ENCODE measurements at places on chromosomes 16 and 17.

- no peak for DNase-seq
Observed at GRCh38 chr17:33164169-33164881, 128.8 kb downstream of the ASIC2 start.

- no peak for DNase-seq
Observed at GRCh38 chr17:16943541-16944333, 28.2 kb downstream of the TNFRSF13B start.

GRCh38 chr16:62283-62967 is 8.8 kb downstream of the SNRNP25 start:
- no peak for DNase-seq

DNA sequence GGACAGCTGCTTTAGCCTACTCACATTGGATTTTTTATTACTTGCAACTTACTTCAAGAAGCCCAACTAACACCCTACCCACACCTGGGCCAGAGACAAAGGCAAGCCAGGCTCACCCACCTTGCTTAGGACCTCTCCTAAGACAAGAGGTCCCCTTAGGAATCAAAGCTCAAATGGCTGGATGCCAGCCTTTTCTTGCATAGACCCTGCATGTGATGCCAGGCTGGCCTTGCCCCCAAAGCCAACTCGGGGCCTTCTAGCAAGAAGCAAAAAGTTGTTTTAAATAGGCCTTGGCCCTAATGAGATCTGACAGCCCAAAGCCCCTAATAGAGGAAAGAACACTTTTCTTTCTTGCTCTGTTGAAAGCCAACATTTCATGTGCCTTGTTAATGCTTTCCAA is 20.7 kb downstream of the GPRC5B start:
- DNase-seq, result no peak

- no peak for DNase-seq
Observed at GRCh38 chr16:31696968-31697743, 169.5 kb downstream of the AHSP start.

DNA sequence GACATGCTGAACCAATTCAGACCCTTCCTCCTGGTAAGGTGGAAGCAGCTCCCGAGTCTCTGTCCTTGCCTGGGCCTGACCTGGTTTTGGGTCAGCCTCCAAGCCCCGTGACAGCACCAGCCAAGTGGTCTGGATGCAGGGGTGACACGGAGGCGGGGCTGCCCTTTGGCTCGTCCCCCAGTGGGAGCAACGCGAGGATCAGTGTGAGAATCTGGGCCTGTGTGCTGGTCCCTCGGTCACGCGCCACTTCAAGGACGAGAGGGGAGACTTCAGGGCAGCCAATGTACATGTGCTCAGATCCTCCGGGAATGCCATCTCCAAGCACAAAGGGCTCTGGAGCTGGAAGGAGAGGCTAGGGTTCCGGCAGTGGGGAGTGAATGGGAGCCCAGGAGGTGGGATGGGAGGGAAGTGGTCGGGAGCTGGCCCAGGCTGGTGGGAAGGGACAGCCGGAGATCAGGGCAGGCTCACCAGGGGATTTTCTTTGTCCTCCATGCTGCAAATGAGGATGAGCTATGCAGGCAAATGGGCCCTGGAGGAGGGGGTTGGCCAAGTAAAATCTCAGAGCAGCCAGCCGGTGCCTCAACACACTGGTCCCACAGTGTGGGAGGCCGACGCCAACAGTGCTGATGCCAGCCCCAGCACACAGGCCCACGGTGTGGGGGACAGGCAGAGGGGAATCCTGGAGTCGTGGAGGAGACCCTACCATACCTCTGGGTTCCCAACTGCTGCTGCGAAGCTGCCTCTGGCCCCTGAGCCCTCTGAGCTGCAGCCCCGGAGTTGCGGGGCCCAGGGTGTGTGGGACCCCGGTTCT is 4.2 kb upstream of the NDRG4 start:
- no peak for DNase-seq

- no peak for DNase-seq
Observed at GRCh38 chr17:33642002-33642401, 348.9 kb upstream of the ASIC2 start.

- no peak for DNase-seq
Observed at GRCh38 chr16:62036101-62036801, at the start of gene CDH8. Gene CDH8 (minus strand): TSS chr16:62036438. CDS start chr16:62021403, 15,035 bp downstream.

GRCh38 chr16:47644166-47644565 is 183.0 kb downstream of the PHKB start:
- no peak for DNase-seq

GRCh38 chr17:57946798-57947358 is 8.3 kb downstream of the CUEDC1 start:
- no peak for DNase-seq

DNA sequence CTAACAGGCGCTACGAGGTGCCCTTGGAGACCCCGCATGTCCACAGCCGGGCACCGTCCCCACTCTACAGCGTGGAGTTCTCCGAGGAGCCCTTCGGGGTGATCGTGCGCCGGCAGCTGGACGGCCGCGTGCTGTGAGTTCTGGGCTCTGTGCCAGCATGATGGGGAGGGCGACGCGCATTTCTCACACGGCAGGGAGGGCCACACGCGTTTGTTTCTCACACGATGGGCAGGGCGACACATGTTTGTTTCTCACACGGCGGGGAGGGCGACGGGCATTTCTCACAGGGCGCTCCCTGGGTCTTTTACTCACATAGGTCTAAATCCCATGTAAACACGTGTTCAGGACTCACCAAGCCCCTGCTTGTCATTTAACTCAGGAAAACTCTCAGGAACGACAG is 4.4 kb downstream of the GAA start:
- DNase-seq, result no peak

GRCh38 chr16:75464122-75464918 is at the start of gene TMEM170A:
Gene TMEM170A (minus strand): TSS chr16:75464689. CDS start chr16:75464600, 89 bp downstream.
- DNase-seq, result peak; percentile 51

DNA sequence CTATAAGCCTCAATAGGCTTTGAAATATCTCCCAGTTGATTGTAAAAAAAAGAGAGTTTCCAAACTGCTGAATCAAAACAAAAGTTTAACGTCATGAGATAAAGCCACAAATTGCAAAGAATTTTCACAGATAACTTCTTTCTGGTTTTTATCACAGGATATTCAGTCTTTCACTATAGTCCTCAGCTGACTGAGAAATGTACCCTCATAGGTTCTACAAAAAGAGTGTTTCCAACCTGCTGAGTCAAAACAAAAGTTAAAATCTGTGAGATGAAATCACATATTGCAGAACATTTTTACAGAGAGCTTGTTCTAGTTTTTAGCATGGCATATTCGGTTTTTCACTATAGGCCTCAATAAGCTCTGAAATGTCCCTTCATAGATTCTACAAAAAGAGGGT is 559.2 kb downstream of the KCNJ18 start:
- DNase-seq, result no peak

DNA sequence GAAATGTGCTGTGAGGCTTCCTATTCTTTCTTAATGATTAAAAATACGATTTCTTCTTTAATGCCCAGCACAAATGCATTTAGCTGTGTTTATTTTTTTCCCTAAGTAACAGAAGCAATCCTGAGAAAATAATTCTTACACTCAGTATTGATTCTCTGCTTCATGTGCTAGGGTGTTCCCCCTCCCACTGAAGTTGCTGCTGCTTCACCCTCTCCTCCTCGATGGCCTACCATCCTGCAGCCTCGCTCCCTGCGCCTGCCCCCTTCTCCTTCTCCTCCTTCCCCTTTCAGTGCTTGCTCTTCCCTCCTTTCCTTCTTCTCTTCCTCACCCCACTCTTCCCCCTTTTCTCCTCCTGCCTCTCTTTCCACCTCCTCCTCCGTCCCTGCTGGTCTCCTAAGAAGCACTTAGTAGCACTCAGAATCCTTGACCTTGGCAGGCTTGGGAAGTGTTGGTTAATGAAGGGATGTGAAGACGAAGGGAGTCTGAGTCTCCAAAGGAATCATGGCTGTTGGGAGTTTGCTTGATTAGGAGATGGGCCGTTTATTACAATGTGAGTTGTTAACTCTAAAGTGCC is 119.7 kb downstream of the RPTOR start:
- DNase-seq, result no peak

- DNase-seq, result no peak
Observed at GRCh38 chr16:24027466-24027865, 191.7 kb downstream of the PRKCB start.

GRCh38 chr17:45289301-45290268 is 27.2 kb downstream of the MAP3K14 start:
- DNase-seq, result no peak

DNA sequence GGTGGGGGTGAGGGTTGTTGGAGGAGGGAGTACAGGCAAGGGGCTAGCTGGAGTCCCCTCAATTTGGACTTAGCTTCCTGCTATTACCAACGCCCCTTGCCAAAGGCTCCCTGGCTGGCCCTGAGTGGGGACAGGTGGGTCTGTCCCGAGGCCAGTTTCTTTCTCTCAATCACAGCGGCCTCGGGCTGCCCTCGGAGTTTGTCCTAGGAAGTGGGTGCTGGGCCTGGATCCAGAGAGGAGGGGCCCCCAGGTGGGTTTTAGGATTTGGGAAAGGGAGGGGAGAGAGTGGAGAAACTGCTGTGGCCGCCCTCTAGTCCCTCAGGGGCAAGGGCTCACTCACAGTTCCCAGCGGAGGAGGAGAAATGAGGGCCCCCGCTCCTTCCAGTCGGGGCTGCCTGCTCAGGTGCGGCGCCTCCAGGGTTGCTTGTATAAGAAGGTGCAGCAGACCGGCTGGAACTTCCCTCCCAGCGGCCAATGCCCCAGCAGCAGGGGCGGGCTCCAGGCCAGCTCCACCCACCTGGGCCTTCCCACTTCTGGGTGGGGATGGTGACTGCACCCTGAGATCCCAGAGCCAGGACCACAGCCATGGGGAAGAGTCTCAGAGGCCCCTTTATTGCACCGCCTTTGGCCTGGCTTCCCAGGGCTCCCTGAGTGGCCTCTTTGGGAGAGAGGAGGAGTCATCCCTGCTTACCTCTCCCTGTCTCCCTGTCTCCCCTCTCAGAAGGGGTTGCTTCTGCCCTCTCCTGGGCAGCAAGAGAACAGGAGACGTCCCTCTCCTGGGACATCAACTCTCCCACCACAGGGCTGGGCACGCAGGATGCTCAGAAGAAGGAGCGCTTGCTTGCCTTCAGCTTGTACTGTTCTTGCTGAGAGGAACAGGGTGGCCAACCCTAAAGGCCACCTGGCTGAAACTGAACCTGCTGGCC is 112.0 kb upstream of the SMURF2 start:
- no peak for DNase-seq

DNA sequence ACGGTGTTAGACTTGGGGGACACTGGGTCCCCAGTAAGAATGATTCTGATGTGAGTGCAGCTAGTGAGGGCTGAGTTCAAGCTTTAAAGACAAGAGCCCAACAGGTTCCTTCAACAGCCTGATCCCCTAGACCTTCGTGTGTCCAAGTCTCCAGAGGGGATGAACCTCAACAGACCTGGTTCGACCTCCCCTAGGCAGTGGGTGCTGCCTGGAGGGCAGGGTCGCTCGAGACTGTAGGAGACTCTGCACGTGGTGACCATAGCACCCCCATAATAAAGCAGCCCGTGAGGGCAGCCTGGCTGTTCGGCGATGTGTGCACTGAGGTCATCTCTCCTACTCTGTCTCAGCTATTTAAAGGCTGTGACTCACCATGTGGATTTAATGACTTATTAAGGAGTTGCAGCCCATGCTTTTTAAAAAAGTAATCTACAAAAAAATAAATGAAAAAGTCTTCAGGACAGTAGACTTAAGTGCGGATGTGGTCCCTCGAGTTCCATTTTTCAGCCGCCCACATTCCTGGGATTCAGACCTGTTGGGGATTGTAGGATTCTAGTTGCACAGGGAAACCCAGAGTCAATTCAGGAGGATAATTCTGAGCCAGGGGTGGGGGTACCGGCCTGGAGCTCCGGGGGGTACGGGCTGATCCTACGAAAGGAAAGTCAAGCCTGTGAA is 23.4 kb upstream of the METRNL start:
- no peak for DNase-seq

GRCh38 chr17:27218719-27219488 is 75.0 kb upstream of the WSB1 start:
- DNase-seq, result no peak

GRCh38 chr17:44979426-44979995 is 11.4 kb upstream of the C1QL1 start:
- no peak for DNase-seq

DNA sequence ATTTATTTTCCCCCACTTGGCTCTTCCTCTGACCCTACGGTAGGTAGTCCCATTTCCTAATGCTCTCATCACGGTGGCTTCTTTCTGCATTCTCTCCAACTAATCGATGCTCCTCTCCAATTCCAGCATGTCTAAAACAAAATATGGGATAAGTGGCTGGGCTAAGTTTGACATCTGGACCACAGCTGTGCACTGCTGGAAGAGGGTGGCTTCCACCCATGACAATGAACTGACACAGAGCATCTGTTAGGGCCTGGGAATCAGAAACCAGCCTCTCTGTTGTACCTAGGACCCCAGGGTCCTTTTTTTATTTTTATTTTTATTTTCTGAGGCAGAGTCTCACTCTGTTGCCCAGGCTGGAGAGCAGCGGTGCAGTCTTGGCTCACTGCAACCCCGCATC is 29.0 kb upstream of the SLC39A11 start:
- DNase-seq, result no peak

- DNase-seq, result no peak
Observed at GRCh38 chr16:50313596-50314478, 47.5 kb downstream of the ADCY7 start.

DNA sequence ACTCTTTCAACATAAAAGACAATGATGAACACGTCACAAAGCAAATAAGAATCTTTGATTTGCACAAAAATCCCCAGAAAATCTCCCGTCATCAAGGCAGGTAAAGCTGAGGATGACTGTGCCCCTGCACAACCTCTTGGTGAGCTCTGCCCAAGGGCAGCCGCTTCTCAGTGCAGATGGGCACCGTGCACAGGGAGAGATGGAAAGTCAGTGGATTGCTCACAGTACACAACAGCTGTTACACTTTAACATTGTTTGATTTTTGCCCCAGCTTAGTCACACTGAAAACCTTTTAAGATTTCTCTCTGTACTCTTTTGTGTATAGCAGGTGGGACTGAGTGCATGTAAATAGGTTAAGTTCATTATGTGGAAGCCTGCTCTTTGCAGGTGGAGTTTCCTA is 104.2 kb downstream of the CDK5R1 start:
- DNase-seq, result no peak

- DNase-seq, result no peak
Observed at GRCh38 chr16:87539113-87539512, 46.3 kb upstream of the ZCCHC14 start.

GRCh38 chr17:43758497-43759174 is at the start of gene SOST:
Gene SOST (minus strand): TSS chr17:43758791. CDS start chr17:43758741, 50 bp downstream.
- no peak for DNase-seq

- no peak for DNase-seq
Observed at GRCh38 chr16:49638673-49639610, 217.0 kb downstream of the ZNF423 start.

- DNase-seq, result no peak
Observed at GRCh38 chr16:85171004-85171758, 58.9 kb upstream of the CIBAR2 start.

DNA sequence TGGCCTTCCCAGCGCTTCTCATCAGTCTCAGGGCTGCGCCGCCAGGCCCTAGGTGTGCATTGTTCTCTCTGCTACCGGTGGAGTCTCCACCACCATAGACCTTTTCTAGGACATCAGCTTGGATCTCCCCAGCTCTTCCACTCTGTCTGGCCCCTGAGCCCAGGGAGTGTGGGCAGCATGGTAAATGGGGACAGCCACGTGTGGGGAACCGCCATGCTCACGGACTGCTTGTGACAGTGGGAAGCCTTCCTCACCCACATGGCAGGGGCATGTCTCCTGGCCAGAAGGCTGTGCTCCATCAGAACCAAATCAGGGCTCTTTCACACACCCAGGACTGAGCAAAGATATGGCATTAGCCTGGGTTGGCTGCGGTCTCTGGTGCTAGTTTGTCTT is 51.3 kb downstream of the TNFRSF13B start:
- DNase-seq, result no peak
